Stimulated activated CD4-positive, alpha-beta T cell treated with anti-CD3 and anti-CD28 coated beads, Interleukin-4, amount 100 ng/mL, for 24 hours (primary cell): ENCODE measurements at places on chromosomes 4 and X.

- no peak for DNase-seq
Observed at GRCh38 chr4:145681518-145681917, 1.6 kb downstream of the C4orf51 start.

GRCh38 chrX:152635941-152636340, 1.8 kb upstream of the GABRQ start:
- no peak for DNase-seq

DNA sequence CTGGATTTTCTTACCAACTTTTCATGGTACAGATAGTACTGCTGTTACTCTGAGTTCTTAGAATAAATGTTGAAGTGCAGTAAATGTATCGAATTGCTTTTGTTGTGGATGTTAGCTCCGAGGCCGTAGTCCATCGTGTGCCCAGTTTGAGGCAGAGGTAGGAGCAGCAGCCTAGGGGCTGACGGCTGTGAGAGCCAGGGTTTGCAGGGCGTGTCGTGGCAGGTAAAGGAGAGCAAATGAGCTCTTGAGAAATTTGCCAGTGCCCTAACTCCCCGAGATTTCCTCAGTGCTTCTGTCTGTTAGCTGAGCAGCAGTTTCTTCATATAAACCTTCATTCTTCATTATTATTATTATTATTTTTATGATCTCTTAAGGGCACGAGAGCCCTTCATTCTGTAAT, 21.6 kb downstream of the PRIMPOL start:
- no peak for DNase-seq

DNA sequence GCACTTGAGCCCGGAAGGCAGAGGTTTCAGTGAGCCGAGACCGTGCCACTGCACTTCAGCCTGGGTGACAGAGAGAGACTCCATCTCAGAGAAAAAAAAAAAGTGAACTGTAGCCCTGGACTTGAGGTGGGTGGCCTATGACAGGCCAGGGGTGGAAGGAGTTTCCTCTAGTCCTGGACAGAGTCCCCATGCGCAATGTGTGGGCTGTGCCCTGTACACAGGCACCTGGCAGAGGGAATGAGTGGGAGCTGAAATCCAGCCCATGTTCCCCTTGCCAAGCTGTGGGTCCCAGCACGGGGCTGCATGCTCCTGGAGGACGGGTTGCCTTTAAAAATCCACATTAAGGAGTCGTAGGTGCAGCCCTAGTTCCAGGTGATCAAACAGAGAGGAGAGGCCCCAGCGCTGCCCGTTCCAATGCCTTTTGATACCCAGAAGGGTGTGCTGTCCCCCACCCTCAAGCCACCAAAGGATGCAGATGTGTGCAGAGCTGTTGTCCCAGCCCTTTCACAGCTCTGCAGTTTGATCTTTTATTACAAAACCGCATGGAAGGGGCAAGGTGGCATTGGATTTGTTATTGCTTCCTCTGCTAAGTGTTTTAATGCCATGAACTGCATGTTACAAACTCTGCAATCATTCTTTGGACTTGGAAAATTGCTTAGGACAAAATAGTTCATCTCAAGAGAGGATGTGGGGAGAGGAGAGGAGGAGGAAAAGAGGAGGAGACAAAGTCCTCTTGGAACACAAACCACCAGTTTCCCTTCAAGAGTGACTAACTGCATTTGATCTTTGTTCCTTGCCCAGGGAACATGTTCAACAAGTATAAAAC, 38.0 kb upstream of the PDK3 start:
- DNase-seq: no peak

DNA sequence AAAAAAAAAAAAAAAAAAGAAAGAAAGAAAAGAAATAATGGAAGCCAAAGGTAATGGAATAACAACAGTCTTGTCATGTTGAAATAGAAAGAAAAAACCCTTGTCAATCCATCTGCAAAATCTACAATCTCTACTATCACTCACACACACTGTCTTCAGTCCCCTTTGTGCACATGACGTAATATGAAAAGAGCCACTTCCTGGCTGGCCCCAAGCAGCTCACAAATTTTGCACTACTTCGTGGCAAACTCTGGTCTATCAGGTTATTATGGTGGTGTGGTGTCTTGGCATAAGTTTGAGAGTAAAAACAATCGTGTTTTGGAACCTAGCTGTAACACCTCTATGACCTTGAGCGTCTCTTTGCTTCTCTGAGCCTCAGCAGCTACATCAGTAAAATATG, 8.3 kb upstream of the AFAP1 start:
- no peak for DNase-seq

GRCh38 chrX:132883358-132883915, 75.0 kb downstream of the HS6ST2 start:
- no peak for DNase-seq

GRCh38 chrX:21875013-21875412, 19.2 kb downstream of the YY2 start:
- DNase-seq: no peak

- DNase-seq: no peak
Observed at GRCh38 chr4:74638001-74638400, 156.3 kb downstream of the BTC start.

GRCh38 chr4:161419822-161420221, 744.0 kb downstream of the FSTL5 start:
- DNase-seq: no peak

DNA sequence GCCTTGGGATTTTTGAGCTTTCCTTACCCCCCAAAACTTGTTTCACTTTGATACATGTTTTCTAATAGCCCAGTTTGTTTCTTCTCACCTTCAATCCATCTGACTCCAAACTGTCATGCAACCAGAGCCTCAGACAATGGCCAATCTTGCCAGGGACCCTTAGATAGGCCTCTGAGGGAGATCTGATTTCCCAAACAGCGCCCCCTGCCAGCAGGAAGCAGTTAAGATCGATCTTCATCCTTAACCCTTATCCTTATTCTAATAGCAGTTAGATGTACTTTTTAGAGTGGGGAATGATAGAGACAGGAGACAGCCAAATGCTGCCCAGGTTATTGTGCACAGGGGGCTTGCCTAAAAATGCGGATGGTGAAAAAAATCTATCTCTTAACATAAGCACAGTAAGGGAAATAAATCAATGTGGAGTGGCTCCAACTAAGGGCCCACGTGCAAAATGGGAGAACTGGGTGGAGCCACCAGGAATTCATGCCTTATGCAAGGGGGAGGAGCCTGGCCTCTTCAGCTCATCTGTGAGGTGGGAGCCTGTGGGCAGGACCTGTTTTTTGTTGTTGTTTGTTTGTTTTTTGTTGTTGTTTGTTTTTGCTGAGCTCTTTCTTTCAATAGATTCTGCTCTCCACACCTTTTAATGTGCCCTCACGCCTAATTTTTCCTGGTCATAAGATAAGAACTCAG, 833.6 kb upstream of the AGA start:
- no peak for DNase-seq

- no peak for DNase-seq
Observed at GRCh38 chr4:141435446-141436225, 200.7 kb upstream of the IL15 start.

DNA sequence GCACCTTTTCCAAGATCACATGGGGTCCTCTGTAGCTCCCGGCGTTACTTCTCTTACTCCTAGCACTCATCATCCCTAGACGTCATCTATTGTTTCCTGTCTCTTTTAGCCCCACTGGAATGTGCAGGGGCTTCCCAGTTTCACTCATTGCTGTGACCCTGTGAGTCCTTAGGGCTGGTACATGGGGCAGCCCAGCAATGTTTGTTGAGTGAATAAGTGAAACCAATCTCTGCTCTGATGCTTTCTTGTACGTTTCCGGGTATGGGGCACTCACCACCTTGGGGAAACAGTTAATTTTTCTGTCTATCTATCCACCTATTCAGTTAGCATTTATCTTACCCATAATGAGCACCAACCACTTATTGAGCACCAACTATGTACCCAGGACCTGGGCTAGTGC, 16.1 kb downstream of the MSX1 start:
- no peak for DNase-seq

- DNase-seq: peak; percentile 22
Observed at GRCh38 chr4:73068491-73069337, 802 bp downstream of the COX18 start.

DNA sequence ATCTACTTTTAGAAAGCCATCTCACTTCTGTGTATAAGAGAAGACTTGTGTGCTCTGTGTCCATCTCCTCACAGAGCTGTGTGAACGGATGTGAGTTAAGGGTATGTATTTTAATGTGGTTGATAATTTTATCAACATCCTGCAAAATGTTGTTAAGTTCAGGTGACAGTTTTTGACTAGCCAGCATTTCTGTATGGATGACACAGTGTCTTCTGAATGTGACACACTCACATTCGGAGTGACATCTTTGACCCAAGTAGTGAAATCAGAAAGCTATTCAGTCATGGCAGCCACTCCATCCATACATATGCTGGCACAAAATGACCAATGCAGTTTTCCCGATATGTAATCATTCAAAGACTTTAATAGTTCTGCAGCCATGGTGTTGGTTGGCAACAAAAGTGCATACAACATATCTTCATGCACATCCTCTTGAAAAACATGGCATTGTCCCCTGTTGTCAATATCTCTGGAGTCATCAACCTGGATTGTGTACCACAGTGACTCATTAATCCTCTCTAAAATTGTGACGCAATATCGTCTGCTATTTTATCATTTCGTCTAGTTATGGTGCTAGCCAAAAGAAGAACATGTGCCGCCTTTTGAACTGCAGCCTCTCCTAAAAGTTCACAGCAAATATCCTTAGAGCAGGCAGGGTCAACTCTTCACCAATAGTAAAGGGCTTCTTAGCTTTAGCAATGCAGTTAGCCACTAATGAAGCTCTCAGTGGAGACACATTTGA, 6.8 kb upstream of the FGF2 start:
- no peak for DNase-seq

GRCh38 chrX:97563531-97564133, 679.9 kb downstream of the RPA4 start:
- DNase-seq: peak; percentile 28

- DNase-seq: no peak
Observed at GRCh38 chr4:124201636-124202035, 510.9 kb downstream of the ANKRD50 start.

GRCh38 chr4:144646523-144647094, 653 bp downstream of the HHIP start:
- no peak for DNase-seq

DNA sequence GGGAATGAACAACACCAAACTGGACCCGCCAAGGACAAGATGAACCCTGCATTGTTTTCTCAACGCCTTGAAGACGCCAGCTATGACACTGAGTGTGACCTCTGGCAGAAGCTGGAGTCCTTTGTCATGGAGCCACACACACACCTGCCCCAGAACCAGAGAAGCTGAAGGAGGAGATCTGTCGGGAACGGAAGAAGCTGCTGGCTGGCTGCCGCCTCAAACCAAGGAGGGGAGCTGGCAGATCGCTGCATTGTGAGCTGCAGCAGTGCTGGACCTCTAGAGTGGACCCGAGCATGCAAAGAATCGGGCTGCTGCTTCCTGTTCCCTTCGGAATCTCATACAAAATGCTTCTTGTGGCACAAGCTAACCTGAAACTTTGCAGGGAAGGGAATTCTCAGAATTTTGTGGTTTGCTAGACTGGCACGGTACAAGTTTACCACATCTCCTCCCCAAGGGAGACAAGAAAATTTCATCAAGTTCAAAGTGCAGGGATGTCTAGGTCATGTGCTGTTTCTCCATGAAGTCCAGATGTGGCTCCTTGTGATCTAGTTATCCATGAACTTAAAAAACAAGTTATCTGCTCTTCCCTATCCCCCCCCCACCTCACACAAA, 23.4 kb upstream of the GLRB start:
- no peak for DNase-seq

DNA sequence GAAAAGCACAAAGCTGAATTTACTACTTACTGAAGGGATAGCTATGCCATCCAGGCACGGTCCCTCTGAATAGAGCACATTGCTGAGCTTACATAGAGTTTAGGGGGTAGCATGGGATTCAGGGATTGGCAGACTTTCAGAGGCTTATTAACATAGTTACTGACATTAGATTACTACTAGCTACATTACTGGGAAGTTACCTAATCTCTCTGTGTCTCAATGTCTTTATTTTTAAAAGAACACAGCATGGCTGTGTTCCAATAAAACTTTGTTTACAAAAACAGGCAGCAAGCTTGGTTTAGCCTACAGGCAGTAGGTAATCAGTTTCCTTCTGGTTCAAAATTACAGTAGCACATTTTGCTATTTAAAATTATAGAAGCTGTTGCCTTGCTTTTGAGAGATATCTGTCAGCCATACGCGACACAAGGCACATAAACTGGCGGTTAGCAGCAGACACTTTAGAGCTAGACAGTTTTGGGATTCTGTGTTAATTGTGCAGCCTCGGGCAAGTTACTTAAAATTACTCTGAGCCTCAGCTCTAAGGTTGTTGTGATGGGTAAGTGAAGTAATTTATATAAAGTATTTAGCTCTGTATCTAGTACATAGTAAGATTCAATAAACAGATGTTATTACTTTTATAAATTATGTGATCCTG, 6.9 kb downstream of the KLHL8 start:
- no peak for DNase-seq

- no peak for DNase-seq
Observed at GRCh38 chr4:172648471-172648870, 520.1 kb upstream of the GALNT7 start.

GRCh38 chr4:30948653-30949052, 228.5 kb downstream of the PCDH7 start:
- DNase-seq: no peak

GRCh38 chrX:38860106-38861013, 59.1 kb downstream of the MID1IP1 start:
- peak; percentile 38 for DNase-seq

GRCh38 chr4:86720508-86721068, 126.5 kb downstream of the PTPN13 start:
- no peak for DNase-seq

GRCh38 chr4:87077914-87078585, 142.4 kb downstream of the KLHL8 start:
- DNase-seq: no peak

- DNase-seq: no peak
Observed at GRCh38 chrX:121336831-121337421, 289.5 kb downstream of the GLUD2 start.

GRCh38 chr4:149108626-149109025, 666.4 kb upstream of the NR3C2 start:
- DNase-seq: no peak

DNA sequence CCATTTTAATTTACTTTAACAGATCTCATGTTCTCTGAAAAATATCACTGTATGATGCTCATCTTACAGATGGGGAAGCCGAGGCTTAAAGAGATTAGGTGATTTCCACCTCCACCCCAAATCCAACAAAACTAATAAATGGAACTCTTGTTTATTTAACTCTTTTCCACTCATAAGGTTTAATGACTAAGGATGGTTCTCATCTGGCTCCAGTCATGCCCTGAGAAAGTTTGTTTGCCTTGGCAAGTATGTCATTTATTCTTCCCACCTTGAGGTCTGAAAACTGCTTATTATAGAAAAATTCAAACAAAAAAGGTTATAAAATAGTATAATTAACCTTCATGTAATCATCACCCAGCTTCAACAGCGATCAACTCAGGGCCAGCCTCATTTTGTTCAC, 56.3 kb downstream of the PPEF2 start:
- DNase-seq: no peak

DNA sequence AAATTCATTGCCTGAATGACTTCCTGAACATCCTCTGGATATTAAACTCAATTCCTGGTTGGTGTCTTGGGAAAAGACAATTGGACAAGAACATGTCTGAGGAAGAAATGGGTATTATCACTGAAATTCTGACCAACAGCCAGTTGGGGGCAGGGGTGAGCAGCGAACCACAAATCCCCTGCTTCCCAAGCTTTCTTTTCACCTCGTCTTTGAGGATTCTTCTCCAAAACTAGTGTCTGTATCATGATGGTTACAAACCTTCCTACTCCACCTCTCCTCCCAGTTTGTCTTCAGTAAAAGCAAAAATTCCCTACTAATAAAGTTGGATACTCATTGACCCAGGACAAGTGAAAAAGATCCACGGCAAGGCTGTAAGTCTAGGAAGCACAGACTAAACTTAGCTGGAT, 48.3 kb upstream of the WDR1 start:
- DNase-seq: no peak

GRCh38 chr4:113586072-113586471, 175.5 kb downstream of the CAMK2D start:
- no peak for DNase-seq
